Activated naive CD4-positive, alpha-beta T cell (primary cell): ENCODE measurements at places on chromosomes 12 and 14.

DNA sequence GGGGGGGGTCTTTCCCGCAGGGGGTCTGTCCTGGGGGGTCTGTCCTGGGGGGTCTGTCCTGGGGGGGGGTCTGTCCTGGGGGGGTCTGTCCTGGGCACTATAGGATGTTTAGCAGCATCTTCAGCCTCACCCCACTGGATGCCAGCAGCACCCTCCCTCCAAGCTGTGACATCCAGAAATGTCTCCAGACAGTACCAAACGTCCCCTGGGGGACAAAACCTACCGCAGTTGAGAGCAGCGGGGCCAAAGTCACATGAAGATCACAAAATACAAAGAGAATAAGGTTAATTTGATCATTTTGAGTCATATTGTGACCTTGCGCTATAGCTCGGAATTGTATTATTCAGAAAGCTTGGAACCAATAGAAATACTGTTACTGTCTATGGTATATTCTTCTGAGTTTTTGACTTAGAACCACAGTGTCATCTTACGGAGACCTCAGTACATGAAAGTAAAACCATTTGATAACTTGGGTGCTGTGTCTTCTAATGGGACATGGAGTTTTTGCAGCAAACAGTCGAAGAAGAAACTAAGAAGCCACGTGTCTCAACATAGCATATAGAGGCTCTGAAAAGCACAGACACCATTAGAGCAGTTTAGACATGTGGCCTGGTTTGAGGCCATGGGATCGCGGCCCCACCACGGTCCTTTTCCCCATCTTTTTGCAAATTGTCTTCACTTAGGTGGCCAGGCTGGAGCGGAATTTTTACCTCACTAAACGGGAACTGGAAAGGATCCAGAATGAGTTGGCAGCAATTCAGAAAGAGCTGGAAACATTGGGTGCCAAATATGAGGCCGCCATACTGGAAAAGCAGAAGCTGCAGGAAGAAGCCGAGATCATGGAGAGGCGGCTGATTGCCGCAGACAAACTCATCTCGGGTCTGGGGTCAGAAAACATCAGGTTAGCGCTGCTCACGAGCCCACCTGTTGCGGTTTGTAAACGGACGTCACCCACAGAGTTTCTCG lies 59.9 kb downstream of the CCDC92 start:
- no peak for DNase-seq

DNA sequence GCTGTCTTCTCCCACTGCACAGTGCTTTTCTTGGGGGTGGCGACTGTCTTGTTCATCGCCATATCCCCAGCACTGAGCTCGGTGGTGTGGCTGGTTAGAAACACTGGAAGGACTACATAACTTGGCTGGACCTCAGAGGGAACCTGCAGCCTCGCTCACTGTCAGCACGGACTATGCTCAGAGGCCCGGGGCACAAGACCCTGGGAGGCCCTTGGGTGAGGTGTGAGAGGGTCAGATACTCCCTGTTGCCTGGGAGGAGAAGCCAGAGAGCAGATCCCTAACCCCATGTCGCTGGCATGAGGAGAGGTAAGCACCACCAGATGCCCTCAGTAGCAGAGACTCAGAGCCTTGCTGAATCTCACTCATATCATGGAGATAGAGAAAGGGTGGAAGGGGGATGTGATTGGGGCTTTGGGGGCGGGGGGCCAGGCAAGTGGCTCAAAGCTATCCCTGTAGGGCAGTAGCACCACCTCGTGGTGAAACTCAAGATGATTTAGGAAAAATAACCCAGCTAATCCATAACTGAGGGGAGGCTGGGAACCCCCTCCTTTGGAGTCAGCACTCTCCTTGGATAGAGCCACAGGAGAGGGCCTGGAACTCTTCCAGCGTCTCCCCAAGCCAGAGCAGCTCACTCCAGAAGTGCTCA lies 18.7 kb upstream of the HDAC7 start:
- no peak for DNase-seq

DNA sequence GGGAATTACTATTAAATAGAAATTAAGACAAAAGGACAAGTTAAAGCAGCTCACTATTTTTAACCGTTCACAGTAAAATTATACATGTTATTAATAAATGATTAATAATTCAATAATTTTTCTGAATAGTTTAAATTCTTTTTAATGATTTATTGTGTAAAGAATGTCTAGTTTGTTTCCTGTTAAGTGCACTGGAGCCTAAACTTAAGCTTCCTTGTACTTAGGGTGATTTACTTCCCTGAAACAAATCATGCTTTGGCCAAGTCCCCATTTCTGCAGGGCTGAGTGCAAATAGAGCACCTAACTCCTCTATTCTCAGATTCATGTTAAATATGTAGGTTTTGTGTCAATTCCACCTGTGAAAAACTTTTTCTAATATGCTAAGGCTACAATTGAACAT lies 188.9 kb upstream of the PDZRN4 start:
- DNase-seq, result no peak

DNA sequence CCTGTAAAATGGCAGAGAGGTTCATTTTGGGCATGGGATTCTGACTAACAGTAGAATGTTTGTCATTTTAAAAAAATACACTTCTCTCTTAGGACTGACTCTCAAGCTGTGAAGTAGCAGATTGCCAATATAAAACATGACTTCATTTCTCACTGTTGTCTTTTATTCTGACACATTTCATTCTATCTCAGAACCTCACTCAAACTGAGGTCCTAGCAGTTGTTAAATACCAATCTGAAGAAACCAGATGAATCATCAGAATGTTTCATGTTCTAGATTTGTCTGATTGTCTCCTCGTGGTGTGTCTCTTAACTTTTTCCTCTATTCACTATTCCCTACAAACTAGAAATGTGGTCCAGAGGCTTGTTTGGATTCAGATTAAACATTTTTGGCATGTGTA lies 276.5 kb upstream of the NPAS3 start:
- DNase-seq, result no peak

DNA sequence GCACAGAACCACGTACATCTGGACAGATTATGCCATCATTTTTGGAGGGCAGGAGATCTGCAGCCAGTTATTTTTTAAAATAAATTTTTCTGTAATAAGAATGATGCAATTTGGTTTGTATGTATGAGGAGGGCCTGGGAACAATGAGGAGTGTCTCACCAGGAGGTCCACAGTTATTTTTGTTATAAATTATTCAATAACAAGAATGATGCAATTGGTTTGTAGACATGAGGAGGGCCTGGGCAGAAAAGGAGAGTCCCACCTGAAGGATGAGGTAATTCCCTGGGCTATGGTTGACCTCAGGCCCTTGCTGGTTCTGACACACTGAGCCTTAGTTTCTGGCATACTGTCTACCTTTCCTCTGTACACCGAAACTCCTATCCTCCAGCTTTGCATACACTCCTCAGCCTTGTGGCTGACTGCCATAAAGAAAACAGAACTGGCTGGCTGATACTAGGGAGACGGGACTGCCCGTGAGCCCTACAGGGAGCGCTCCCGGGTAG lies 9.0 kb upstream of the DCD start:
- DNase-seq, result no peak

GRCh38 chr14:52076334-52076733 lies 7.5 kb upstream of the NID2 start:
- no peak for DNase-seq

DNA sequence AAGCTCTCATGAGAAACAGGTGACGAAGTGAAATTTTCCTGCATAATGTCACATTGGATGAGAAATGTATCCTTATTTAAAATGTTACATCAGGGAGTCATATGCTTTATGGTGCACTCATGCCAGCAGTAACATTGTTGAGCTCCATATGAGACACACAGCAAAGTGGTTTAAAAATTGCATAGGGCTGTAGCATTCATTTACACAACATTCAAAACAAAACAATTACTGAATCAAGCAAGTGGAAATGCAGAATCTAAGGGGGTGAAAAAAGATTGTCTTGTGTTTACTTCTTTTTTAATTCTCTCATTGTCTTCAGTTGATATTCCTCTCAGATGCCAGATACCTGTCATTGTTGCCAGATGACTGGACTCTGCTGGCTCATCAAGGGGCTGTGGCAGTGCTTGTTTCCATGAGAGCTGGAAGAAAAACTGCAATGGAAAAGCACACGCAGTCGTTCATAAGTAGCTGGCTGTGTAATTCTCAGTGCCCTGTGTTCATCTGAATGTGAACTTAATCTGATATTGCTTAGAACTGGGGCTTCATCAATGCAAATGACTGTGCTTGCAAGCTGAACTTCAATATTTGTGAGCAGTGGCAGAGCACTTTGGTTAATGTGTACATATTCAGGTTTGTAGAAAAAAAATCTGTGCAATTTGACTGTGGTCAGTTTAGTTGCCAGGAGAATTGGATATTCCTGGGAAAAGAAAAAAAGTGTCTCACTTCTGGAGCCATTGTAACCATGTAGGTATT lies 305.6 kb downstream of the RAD51B start:
- no peak for DNase-seq

GRCh38 chr12:70196811-70197281 lies 46.4 kb upstream of the CNOT2 start:
- DNase-seq, result no peak

DNA sequence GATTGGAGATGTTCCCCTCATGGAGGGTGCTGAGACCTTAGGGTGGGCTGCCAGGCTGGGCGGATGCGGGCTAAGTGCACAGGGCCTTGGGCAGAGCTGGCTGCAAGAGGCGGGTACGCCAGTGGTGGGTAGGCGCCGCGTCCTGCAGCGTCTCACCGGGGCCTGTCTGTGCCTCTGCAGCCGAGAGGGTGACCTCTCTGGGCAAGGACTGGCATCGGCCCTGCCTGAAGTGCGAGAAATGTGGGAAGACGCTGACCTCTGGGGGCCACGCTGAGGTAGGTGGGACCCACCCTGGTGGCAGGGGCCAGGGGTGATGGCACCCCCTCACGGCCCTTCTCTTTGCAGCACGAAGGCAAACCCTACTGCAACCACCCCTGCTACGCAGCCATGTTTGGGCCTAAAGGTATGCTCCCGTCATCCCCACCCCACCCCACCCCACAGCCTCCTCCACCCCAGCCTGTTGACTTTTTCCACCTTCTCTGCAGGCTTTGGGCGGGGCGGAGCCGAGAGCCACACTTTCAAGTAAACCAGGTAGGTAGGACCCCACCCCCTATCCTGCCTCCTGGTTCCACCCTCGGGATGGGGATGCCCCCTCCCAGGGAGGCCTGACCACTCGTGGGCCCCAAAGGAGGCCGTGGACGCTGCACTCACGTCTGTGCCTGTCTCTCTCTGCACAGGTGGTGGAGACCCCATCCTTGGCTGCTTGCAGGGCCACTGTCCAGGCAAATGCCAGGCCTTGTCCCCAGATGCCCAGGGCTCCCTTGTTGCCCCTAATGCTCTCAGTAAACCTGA lies 1.5 kb downstream of the CRIP1 start:
- DNase-seq, result no peak

DNA sequence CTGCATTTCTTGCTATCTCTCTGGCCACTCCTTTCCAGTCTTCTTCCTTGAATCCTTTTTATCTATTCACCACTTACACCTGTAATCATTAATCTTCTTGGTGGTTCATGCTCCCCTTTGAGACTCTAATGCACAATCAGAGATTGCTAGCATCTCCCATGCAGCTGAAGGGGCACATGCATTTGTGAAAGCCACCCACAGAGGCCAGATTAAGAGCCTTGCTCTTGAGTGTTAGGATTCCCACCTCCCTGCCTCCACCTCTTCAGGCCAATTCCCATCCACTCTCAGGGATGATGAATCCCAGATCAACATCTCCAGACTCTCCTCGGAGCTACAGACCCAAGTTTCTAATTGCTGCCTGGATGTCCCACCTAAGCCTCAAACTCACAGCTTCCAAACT lies 19.4 kb upstream of the KRT18 start:
- DNase-seq, result no peak

- DNase-seq, result no peak
These were observed 101.4 kb downstream of the PDZRN4 start for GRCh38 chr12:41289501-41289900.

DNA sequence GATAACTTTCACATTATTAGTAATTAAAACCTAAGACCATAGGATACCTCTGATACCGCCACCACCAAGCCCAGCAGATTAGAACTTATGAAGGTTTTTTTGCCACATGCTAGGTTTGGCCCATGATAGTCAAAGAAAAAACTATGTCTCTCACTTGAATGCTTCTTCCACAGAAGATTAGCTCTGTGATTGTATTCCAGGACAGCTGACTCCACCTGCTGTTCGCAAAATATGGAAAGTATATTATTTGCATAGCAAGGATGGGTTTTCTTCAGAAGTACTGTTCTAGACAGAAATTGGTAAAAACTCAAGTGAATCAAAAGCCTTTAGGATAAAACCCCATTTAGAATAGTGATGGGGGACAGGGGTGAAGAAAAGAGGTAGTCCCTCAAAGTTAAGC lies 42.2 kb downstream of the PPFIBP1 start:
- no peak for DNase-seq

DNA sequence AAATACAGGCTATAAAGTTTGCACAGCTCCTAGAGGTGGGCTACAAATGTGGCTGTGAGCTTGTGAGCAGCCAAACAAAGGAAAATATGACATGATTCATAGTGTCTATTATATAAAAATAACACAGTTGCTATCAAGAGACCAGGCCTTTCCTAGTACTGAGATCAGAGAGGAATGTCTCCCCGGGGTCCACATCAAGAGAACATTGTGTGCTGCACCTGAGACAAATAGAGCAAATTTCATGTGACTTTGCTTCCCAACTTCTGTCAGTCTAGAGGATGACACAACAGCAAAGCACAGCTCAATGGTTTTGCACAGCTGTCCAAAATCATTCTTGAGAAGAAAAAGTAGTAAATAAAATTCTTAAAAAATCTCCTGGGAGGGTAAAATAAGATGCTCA lies 297.5 kb upstream of the PRKD1 start:
- DNase-seq, result no peak

DNA sequence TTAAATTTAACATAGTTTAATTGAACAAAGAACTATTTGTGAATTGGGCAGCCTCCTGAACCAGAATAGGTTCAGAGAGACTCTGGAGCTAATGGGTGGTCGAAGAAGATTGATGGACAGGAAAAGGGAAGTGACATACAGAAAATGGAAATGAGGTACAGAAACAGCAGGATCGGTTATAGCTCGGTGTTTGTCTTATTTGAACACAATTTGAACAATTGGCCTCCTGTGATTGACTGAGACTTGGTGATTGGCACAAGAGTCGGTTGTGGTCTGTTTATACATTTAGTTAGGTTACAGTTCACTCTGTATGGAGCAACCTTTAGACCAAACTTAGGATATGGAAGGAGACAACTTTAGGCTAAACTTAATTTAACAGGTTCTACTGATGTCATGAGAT lies 18.4 kb upstream of the CFL2 start:
- DNase-seq, result no peak

GRCh38 chr12:100539202-100539601 lies 34.3 kb upstream of the GAS2L3 start:
- no peak for DNase-seq

DNA sequence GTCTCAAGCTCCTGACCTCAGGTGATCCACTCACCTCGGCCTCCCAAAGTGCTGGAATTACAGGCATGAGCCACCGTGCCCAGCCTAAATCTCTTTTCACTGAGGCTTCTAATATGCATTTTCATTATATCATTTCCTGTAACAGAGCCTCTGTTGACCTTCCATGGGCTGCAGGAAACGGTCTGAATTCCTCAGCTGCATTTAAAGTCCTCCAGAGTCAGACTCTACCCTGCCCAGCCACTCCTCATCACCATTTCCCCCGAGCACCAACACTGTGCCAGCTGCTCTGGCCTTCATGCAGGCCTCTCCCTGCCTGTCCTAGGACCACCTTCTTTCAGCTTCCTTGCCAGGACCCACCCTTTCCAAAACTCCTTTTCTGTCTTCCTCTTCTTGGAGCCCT lies 9.8 kb upstream of the NFKBIA start:
- DNase-seq, result no peak

GRCh38 chr12:5003025-5003666 lies 40.5 kb upstream of the KCNA5 start:
- no peak for DNase-seq
